T-helper 9 cell (primary cell): ENCODE measurements at places on chromosomes 1 and 21.

GRCh38 chr1:228513236-228513900 is 26.2 kb downstream of the RNF187 start:
- DNase-seq: no peak

DNA sequence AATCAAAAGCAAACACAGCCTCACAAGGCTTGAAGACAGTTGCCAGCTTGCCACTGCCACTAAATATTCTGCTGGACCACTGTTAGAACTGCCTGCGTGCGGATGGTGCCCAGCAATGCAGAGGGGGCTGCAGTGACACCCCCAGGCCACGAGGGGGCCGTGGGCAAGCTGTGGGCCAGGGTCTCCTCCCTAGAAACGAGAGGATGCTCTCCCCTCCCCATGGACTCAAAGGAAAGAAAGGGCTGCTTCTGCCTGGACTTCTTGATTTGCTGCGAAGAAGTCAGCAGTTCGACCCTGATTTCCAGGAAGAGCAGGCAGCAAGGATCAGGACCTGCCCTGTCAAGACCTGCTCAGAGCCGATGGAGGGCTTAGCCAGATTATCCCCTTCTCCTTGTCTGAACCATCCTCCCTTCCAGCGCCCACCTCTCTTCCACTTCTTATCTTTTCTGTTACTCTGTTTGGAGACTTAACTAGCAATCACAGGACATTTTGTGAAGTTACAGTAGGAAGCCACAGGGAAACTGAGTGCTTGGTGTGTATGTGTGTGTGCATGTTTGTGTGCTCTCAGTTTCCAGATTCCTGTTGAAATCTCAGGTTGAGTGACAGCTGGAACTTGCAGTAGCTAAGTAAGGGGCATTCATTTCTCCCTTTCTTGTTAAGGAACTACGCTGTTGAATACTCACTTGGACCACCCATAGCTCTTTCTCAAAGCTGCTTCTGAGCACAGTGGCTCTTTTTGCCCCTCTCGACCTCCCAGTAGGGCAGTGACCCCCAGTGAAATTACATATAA is 2.7 kb downstream of the MAN1C1 start:
- peak; percentile 45 for DNase-seq

DNA sequence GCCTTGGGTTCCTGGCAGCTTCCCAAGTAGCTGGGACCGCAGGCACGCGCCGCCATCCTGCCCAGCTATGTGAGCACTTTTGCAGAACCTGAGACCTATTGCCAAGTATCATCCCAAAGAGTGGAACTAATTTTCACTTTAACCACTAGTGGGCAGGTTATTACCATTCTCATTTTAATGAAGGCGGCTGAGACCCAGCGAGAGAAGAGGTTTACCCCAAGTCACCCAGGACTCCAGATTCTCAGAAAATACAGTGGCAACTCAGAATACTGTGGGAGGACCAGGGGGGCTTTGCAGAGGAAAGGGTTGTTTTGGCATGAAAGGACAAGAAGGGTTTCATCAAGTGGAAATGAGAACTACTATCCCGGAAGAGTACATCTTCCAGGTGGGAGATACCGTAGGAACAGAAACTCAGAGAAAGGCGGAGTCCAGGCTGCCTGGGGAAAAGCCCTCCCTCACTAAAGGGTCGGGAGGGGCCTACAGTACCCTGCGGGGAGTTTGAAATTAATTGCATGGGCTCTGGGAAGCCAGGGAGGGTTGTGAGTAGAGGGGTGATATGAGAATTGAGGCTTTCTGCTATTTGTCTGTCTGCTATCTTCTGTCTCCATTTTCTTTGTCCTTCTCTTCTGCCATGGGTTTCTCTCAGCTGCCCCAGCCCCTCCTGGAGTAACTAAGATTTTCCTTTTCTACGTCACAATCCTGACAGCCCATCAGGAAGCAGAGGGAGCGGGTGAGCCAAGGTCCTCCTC is 7.2 kb upstream of the SEMA4A start:
- no peak for DNase-seq

DNA sequence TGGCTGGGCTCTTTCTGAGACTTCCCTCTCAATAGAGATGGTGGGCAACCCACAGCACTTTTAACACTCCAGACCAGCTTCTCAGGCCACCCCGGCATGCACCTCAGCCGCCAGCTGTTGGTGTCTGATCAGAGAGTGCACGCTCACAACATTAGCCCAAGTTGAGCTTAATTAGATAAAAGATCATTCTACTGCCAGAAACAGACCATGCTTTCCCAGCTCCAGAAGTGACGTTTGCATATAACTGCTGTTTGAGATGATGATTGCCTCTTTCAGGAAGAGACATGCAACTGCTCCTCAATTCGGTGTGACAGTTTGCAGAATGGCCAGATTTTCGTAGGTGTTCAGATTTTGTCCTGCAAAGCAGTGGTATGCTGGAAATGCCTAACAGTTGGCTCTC is 285.3 kb upstream of the VAMP3 start:
- no peak for DNase-seq

- no peak for DNase-seq
Measured at GRCh38 chr1:94572780-94573179, 31.2 kb upstream of the F3 start.

DNA sequence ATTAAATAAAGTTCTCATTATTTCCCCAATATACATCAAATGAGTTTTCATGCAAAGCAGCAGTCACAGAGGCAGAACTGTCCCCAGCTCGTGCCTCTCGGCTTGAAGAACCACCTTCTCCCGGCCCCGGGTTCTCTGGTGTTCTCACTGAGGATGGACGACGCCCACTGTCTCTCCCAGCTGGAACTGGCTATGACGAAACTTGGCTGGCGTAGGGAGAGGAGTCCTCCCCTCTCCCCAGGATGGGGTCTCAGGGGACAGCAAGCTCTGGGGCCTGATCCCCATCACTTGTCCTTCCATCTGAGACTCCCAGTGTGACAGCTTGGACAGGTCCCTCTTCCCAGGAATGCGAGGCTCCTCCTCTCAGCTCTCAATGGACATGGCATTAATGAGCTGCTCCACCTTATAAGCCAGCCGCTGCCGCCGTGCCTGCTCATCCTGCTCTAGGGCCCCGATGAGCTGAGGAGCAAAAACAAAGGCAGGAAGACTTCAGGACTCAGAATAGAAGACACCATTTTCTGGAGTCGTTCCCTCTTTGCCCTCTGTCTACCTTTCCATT is 116.0 kb upstream of the CD34 start:
- no peak for DNase-seq

DNA sequence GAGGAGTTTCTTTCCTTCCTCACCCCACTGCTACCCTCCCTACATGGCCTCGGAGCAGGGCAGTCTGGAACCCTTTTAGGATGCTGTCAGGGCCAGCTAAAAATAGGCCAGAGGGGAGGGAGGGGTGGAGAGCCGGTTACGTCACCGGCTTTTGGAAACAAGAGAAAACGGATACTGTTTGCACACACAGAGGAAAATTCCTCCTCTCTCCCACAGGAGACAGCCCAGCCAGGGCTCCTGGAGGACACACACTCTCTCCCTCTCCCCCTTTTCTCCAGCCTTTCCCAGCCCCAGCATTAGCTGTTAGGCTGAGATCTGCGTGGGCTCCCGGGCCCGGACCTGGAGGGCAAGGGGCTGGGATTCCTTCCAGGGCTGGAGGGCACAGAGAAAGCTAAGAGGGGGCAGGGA is 20.0 kb upstream of the ALDH4A1 start:
- no peak for DNase-seq

- no peak for DNase-seq
Measured at GRCh38 chr1:54153535-54154439, 987 bp upstream of the CDCP2 start.

- no peak for DNase-seq
Measured at GRCh38 chr1:24045771-24046170, 65.6 kb upstream of the SRSF10 start.

GRCh38 chr1:77143529-77144121 is 75.6 kb downstream of the PIGK start:
- DNase-seq: no peak

DNA sequence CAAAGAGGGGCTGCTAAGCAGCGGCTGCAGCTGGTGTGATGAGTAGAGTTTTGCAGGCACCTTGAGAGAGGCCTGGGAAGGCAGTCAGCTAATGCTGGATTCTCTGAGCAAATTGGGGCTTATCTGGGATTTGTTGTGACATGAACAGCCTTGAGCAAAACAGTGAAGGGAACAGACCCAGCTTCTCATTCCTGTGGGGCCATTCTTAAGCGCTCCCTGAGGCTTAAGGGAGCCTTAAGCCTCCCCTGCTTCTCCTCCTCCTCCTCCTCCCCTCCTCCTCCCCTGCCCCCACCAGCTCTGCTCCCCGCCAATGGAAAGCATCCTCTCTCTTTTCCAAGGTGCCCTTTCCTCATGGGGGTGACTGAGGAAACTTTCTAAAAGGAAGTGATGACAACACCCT is 21.3 kb downstream of the HMGCS2 start:
- no peak for DNase-seq

DNA sequence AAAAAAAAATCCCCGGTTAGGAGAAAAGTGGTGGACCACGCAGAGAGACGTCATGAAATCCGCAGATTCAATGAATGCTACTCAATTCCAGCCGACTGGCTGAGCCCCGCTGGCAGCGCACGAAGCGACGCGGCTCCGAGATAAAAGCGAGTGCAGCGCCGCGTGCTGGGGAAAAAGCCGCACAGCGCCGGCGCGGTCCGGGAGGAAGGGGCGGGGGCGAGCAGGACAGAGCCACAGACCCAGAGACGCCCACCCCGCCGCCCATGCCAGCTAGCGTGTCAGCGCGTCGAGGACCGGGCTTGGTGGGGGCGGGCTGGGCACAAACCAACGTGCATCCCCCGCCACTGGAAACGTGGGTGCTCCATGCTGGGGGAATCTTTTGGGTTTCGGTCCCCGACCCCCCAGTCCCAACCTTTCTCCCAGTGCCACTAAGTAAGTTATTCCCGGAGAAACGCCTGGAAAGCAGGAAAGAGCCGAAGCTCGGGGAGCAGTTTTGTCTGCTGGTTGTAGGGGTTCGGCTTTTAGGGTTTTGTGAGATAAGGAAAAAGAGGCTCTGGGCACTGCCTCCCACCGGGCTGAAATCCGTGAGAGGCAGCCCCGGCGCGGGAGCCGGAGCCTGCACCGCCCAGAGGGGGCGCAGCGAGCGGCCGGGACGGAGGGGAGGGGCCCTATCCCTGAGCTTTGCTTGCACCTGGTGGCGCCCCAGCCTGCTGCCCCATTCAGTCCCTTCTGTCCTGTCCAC is at the start of gene KCNJ6:
TSS of gene KCNJ6 (minus strand) at position 148 of the 742 bp plus-strand sequence. CDS start 75,775 bp downstream, outside the sequence.
- no peak for DNase-seq

GRCh38 chr1:39317910-39318633 is 113.6 kb downstream of the MACF1 start:
- DNase-seq: no peak

GRCh38 chr1:201019321-201019977 is 4.1 kb downstream of the KIF21B start:
- peak; percentile 81 for DNase-seq

DNA sequence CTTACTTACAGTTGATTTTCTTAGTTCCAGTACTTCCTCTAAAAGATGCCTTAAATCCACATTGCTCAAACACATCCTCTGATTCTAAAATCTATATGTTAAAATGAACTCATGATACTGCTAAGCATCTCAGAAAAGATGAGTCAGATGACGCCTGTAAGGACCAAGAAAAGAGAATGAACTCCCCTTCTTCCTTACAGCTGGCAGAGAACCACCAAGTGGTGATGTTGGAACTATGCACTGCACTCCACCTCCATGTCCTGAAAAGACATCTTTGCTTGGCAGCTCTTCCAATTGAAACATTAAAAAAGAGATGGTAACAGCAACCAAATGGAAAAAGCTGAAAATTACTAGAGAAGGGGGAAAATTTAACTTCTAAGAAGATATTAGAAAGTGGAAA is 648.8 kb downstream of the PTPRC start:
- DNase-seq: no peak

- no peak for DNase-seq
Measured at GRCh38 chr1:240152611-240153297, 61.1 kb downstream of the FMN2 start.

GRCh38 chr1:117652421-117652820 is 46.6 kb downstream of the TENT5C start:
- no peak for DNase-seq

DNA sequence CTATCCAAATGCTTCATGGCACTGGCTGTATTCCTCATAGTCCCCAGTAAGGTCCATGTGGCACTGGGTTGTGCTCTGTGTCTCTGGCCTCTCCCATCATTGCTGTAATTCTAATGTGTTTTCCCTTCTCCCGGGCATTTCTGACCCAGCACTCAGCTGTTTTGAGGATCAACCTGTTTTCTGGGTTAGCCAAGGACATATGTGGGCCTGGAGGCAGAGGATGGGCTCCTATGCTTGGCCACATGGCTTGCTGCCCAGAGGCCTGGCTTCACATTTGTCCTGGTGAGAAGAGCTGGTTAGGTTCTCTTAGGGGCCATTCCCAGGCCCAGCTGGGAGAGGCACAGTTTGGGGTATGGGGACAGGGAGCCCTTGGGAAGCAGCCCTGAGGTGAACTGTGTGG is 103.1 kb downstream of the FAM78B start:
- DNase-seq: no peak
